ENCODE measurements at places on chromosomes 3 and 15. TPM values are rescaled to one million over a fixed set of nuclear protein-coding genes. Genes with fewer than 3 reads are reported as not detected.

GRCh38 chr3:139718415-139718814, 40.6 kb upstream of the NMNAT3 start:
- no peaks in the 10 kb centered on the region for H3K36me3 ChIP-seq
- H3K27me3 ChIP-seq: no peaks in the 10 kb centered on the region
- no peak overlapping the region for H3K27ac ChIP-seq
- no peaks in the 10 kb centered on the region for H3K4me1 ChIP-seq
- no peak for DNase-seq

DNA sequence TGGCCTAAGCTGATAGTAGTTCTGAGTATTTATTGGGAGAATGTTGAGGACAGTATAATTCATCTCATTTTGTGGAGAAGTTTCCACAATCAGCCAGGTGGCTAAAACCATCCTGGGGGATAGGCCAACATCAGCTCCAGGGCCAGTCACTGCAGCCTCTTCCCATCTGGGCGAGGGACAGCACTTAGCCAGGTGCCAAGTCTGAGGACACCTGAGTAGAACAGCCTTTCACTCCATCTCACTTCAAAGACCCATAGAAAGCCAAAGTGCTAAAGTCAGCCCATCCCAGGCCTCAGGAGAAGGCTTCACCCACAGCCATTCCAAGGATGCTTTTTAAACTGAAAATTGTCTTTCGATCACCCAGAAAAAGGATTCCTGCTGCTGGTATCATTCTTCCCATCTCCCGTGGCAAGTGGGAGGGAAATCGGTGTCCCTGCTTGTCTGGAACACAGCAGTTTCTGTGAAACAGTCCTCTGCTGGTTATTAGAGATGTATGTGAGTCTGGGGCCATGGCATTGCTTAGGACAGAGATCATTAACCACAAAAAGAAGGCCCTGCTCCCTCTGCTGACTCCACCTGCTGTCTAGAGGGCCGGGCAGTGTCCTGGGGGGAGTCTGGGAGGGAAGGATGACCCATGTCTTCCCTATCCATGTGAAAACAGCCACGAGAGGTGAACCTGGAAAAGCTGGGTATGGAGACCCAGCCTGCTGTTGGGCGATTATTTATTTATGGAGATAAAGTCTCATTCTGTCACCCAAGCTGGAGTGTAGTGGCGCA, 9.6 kb downstream of the CALML4 start:
- H3K36me3 ChIP-seq: peaks cover 26% of the 10 kb centered on the region
- no peaks in the 10 kb centered on the region for H3K27me3 ChIP-seq
- DNase-seq: no peak
- no peaks in the 10 kb centered on the region for H3K4me1 ChIP-seq

DNA sequence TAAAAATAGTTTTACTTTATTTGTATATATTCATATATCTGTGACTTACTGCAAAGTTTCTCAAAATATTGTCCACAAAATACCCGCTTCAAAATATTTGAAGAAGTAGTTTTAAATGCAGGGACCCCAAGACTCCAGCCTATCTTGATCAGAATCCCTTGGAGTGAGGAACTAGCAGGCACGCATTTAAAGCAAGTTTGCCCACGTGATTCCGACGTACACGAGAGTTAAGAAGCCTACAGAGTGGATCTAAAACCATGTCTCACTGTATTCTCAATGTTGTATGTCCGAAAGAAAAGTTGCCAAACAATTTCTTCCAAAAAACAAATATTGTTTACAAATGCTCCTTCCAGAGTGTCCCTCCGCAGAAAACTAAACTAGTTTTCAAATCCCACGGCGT, 1.7 kb downstream of the GABRB3 start:
- no peaks in the 10 kb centered on the region for H3K4me1 ChIP-seq
- H3K27me3 ChIP-seq: no peaks in the 10 kb centered on the region
- no peak overlapping the region for H3K4me3 ChIP-seq
- no peak overlapping the region for H3K27ac ChIP-seq

DNA sequence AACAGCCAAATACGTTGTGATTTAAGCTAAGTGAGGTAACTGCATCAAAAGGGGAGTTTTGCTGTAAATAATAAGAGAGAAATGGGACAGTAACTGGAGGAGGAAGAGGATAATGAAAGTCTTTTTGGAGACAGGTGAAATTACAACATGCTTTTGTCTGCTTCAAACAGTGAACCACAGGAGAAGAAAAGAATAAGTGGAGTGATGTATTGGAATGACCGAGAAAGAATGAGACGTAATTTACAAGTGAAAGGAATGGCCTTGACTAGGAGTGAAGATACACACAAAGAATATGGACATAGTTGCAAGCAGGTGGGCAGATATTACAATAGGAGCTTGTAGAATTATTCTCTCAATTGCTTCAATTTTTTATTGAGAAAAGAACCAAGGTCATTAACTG, 550.8 kb downstream of the DIPK2A start:
- H3K4me3 ChIP-seq: no peak overlapping the region
- no peaks in the 10 kb centered on the region for H3K27me3 ChIP-seq
- no peak for DNase-seq
- H3K27ac ChIP-seq: no peak overlapping the region
- H3K4me1 ChIP-seq: no peaks in the 10 kb centered on the region

DNA sequence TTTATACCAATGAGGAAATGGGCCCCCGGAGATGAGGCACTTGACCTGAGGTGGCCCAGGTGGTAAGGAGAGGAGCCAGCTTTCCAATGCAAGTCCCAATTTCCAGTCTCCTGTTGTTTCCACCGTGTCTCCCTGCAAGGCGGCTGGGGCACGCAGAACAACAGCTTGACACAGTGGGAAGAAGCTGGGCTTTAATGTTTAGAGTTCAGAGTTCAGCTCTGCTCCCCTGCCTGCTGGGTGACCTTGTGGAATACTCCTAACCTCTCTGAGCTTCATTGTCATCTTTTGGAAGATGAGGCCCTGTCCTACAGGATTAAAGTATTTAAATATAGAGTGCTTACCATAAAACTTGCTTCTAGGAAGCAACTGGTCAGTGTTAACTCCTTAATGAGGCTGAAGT, 80.3 kb downstream of the SMAD3 start:
- no peak overlapping the region for H3K27ac ChIP-seq
- no peaks in the 10 kb centered on the region for H3K36me3 ChIP-seq
- H3K4me1 ChIP-seq: no peaks in the 10 kb centered on the region
- DNase-seq: no peak

DNA sequence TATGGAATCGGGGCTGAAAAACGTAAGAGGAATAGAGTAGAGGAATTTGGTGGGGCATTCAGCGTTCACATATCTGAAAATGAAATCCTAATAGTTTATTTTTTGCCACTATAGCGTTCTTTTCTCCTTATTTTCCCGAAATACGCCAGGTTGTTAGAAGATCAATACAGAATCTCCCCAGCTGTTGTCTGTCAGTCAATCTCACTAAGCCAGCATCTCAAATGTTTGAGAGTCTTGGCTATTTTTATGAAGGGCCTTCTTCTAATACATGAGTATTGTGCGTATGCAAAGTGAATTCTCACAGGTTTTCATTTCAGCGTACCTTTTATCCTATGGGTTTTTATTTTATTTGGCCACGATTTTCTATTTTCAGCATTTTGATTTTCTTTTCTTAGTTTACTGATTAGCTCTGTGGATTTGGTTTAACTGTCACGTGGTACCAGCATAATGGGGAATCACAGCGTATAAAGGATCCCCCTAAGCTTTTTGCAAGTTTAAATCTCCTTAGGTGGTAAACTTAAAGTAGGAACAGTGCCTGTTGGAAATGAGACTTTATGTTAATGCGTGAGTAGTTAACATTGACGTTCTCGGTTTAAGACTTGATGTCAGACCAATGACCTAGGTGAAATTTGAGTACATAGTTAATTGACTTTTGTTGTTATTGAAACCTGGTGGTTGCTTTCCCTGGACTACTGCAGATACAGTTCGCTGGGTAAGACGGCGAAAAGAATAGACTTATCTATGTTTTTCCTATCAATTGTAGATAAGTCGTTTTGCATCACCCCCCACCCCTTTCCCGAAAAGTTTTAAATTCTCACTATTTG, 1.3 kb downstream of the FXR1 start:
- peak overlapping the region; percentile 100 for H3K4me3 ChIP-seq
- H3K27ac ChIP-seq: no peak overlapping the region
- peaks cover 27% of the 10 kb centered on the region for H3K4me1 ChIP-seq
- peaks cover 35% of the 10 kb centered on the region for H3K36me3 ChIP-seq
- no peaks in the 10 kb centered on the region for H3K27me3 ChIP-seq

- H3K4me3 ChIP-seq: no peak overlapping the region
- no peaks in the 10 kb centered on the region for H3K27me3 ChIP-seq
- no peaks in the 10 kb centered on the region for H3K4me1 ChIP-seq
- no peak for DNase-seq
- no peak overlapping the region for H3K27ac ChIP-seq
Measured at GRCh38 chr15:83380059-83380458, 67.1 kb upstream of the SH3GL3 start.

DNA sequence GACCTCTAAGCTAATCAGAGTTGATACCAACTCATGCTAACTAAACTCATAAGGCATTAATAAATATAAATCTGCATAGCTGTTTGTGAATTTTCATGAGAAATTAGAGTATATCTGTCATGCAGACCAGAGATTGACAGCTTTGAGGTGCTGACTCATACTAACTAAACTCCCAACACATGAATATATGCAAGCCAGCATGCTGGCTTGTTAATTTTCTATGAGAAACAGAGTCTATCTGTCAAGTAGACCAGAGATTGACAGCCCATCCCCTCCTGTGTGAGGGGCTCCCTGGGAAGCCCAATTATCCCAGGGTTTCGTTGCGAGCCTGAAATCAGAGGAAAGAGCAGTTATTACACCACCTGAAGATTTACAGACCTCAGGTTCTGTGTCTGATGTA, 69.3 kb downstream of the CD47 start:
- H3K27me3 ChIP-seq: no peaks in the 10 kb centered on the region
- no peak overlapping the region for H3K4me3 ChIP-seq
- peaks cover 4% of the 10 kb centered on the region for H3K4me1 ChIP-seq
- DNase-seq: no peak

DNA sequence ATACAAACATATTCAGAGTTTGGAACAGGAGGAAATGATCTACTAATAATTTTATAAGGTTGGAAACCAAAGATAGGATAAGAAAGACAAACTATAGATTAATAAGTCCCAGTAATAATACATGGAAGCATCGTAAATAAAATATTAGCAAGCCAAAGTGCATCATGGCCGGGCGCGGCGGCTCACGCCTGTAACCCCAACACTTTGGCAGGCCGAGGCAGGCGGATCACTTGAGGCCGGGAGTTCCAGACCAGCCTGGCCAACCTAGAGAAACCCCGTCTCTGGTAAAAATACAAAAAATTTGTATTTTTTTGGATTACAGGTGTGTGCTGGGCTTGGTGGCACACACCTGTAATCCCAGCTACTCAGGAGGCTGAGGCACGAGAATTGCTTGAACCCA, 14.9 kb downstream of the MUC4 start:
- no peaks in the 10 kb centered on the region for H3K27me3 ChIP-seq
- no peak for DNase-seq
- H3K36me3 ChIP-seq: no peaks in the 10 kb centered on the region
- H3K4me1 ChIP-seq: 0 out of 2 replicates have a peak, but pooled peaks cover 2% of the 10 kb centered on the region

- no peak overlapping the region for H3K4me3 ChIP-seq
- no peaks in the 10 kb centered on the region for H3K36me3 ChIP-seq
- H3K27ac ChIP-seq: no peak overlapping the region
- H3K4me1 ChIP-seq: peaks cover under 1% of the 10 kb centered on the region
- no peaks in the 10 kb centered on the region for H3K27me3 ChIP-seq
- peak; percentile 82 for DNase-seq
Measured at GRCh38 chr3:36792342-36792741, 28.0 kb upstream of the DCLK3 start.

DNA sequence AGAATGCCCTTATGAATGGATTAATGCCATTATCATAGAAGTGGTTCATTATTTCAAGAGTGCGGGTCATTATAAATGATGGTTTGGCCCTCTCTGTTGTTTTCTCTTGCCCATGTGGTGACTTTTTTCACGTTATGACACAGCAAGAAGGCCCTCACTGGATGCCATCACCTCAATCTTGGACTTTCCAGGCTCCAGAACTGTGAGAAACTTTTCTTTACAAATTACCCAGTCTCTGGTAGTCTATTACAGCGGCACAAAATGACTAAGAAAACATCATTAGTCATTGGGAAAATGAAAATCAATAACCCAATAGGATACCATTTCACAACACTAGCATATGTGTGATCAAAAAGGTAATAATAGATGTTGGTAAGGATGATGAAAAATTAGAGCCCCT, 119.0 kb upstream of the LPP start:
- H3K4me3 ChIP-seq: no peak overlapping the region
- DNase-seq: no peak
- no peaks in the 10 kb centered on the region for H3K36me3 ChIP-seq
- H3K27ac ChIP-seq: no peak overlapping the region
- H3K27me3 ChIP-seq: no peaks in the 10 kb centered on the region

DNA sequence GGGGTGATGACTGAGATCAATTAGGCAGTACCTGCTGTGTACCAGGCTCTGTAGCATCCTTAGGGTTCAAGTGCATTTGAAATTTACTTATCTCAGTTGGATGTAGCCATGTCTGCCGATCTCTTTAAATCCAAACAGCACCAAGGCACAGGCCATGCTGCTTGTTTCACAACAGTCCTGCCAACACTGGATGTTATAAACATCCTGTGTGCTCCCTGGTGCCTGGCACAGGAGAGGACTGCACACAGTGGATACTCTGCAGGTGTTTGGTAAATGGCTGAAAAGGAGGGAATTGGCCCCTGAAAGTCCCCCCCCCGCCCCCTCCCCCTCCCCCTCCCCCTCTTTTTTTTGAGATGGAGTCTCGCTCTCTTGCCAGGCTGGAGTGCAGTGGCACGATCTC, 27.0 kb downstream of the CTSH start:
- H3K4me1 ChIP-seq: no peaks in the 10 kb centered on the region
- no peak overlapping the region for H3K4me3 ChIP-seq
- DNase-seq: no peak
- peaks cover 15% of the 10 kb centered on the region for H3K36me3 ChIP-seq
- no peaks in the 10 kb centered on the region for H3K27me3 ChIP-seq

DNA sequence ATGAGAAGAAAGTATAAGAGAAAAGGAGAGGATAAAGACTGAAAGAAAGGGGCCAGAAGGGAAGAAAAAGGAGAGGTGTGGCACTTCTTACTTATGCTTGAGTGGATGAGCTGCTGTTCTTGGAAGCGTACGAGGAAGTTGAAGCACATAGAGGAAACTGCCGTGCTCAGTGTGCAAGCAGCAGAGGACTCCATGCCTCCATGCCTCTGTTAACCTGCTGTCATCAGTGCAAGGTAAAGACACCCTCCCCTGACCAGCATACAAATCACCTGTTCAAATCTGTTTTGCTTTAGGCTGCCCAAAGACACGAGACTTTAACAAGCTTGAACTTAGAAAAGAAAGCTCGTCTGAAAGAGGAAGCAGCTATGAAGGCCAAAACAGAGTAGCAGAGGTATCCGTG, 6.4 kb downstream of the WDR5B start:
- no peak overlapping the region for H3K27ac ChIP-seq
- peaks cover 75% of the 10 kb centered on the region for H3K36me3 ChIP-seq
- H3K4me3 ChIP-seq: no peak overlapping the region

GOLGA8T gene
- total RNA-seq: not detected

ZNF445 gene
- 9.2 TPM for total RNA-seq

GOLGA8G gene
- total RNA-seq: not detected

GNAT1 gene
- not detected for total RNA-seq

Data from Karpas-422 (cell line).